Uterus (tissue), 4 donors: ENCODE measurements at places on chromosomes 12 and 14.

DNA sequence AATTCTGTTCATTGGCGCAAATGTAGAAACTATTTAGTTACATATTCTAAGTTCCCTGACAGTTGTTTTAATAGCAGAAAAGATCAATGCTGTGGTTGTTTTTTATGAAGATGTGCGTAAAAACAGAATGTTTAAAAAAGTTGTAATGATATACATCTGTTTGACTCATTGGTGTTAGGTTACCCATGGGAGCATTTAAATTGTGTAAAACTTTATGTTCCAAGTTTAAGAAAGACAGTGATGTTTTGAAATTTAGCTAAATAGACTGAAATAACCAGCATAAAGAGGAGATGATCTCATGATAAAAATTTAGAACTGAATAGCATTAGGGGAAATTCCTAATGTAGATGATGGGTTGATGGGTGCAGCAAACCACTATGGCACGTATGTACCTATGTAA lies 3.6 kb downstream of the PELI2 start:
- H3K27ac ChIP-seq: no peak overlapping the region
- H3K27me3 ChIP-seq: no peaks in the 10 kb centered on the region
- H3K4me3 ChIP-seq: no peak overlapping the region
- H3K4me1 ChIP-seq: no peaks in the 10 kb centered on the region

DNA sequence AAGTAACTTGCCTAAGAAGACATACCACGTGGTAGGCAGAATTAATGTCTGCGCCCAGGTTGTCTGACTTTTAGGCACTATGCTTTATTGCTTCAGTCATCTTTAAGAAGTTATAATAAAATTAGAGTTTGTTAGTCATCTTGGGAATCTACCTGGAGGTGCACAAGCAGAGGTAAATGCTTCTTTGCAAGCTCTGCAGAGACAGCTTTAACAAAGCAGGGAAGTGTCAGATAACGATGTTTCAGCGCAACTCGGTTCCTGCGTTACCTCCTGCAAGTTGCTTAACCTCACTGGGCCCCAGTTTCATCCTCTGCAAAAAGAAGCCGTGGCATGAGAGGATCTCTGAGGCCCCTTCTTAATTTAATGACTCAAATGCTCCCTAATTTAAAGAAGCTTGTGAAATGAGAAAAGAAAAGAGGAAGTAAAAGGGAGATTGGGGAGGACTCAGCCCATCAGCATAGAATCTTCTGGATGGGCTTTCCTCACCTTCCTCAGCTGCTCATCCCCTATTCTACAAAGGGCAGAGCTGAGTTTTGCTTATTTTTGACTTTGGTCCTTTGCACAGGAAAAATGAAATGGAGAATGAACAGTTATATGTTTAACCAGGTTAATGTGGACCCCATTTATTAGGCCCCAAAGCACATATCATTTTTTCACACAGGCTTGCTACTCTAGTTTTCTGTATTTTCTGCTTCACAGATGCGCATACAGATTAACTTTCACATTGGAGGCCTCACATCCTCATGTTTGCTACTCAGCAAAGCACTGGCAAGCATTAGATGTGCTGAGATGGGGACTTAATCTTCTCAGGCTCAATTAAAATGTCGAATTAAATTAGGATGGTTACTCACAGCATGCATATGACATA lies 5.1 kb downstream of the ARHGDIB start:
- no peaks in the 10 kb centered on the region for H3K36me3 ChIP-seq
- no peaks in the 10 kb centered on the region for H3K4me1 ChIP-seq
- no peaks in the 10 kb centered on the region for H3K27me3 ChIP-seq
- DNase-seq: no peak
- no peak overlapping the region for H3K4me3 ChIP-seq

- DNase-seq: no peak
- no peaks in the 10 kb centered on the region for H3K36me3 ChIP-seq
- peak overlapping the region; percentile 72 for H3K27ac ChIP-seq
- no peaks in the 10 kb centered on the region for H3K4me1 ChIP-seq
- H3K4me3 ChIP-seq: no peak overlapping the region
Observed at GRCh38 chr12:113934060-113934814, 31.9 kb downstream of the RBM19 start.

- DNase-seq: no peak
- H3K36me3 ChIP-seq: no peaks in the 10 kb centered on the region
- no peak overlapping the region for H3K4me3 ChIP-seq
- H3K27me3 ChIP-seq: no peaks in the 10 kb centered on the region
Observed at GRCh38 chr12:41681898-41682297, 462.8 kb downstream of the GXYLT1 start.

- H3K4me1 ChIP-seq: peaks cover 15% of the 10 kb centered on the region
- DNase-seq: no peak
- no peaks in the 10 kb centered on the region for H3K27me3 ChIP-seq
- no peak overlapping the region for H3K4me3 ChIP-seq
Observed at GRCh38 chr12:49667325-49668090, 39.7 kb downstream of the FMNL3 start.

DNA sequence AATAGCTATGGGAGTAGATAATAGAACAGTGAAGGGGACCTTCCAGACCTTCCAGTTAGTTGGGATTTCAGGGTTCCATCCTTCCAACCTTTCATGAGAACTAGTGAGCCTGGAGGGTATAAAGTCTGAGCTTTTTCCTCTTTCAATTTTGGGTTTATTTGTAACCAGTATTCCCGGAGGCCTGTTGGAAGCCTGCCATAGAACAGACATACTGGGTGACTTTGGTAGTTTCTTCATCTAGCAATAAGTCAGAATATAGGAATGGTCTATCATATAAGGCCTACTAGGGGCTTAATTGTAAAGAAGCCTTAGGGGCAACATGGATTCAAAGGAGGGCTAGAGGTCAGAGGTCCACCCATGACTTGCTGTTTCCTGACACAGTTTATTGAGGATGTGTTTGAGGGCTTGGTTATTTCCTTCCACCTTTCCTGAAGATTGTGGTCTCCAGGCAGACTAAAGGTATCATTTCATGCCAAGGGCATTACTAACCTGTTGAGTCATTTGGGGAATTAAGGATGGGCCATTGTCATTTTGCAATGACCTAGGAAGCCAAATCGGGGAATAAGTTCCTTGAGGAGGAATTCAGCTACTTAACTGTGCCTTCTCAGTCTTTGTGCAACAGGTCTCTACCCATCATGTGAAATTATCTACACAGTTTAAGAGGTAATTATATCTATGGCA lies 410.3 kb downstream of the SLC6A15 start:
- DNase-seq: no peak
- no peaks in the 10 kb centered on the region for H3K4me1 ChIP-seq
- H3K4me3 ChIP-seq: no peak overlapping the region
- H3K27ac ChIP-seq: no peak overlapping the region
- no peaks in the 10 kb centered on the region for H3K36me3 ChIP-seq
